ENCODE measurements at places on chromosomes 11 and 22.

- no peak for DNase-seq
Observed at GRCh38 chr11:71537537-71537936, 288 bp upstream of the KRTAP5-8 start.

- no peak for DNase-seq
Observed at GRCh38 chr11:12429155-12429554, 51.8 kb downstream of the PARVA start.

DNA sequence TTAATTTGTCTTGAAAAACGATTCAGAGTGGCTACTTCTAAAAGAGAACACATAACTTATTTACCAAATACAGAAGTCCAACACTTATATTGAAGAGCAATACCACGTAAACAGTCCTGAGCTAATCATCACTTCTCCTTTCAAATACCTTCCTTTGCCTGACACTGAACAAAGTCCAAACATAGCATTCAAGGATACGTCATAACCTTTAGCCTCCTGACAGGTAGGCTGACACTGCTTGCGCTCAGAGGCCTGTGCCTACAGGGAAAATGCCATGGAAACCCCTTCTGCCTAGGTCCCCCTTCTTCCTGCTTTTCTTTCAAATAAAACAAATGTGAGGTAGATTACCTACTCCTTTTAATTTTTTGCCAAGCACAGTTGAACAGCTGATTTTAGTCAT, 510.0 kb downstream of the INSC start:
- DNase-seq, result no peak

DNA sequence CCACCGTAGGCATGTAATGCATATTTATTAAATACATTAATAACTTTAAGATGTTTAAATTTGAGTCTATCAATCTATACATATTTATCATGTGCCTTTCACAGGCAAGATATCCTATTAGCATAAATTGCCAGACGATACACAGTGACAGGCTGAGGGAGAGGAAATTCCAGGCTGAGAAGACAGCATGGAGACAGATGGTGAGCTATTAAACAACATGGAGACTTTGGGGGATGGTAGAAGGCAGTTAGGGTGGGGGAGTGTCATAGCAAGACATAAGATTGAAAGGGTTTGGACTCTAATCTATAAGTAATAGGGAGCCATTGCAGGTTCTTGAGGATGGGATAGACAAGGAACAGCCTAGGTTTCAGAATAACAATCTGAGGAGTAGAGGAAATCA, 138.5 kb downstream of the NXPE2 start:
- no peak for DNase-seq

- DNase-seq, result no peak
Observed at GRCh38 chr22:49532869-49533802, 294.5 kb downstream of the BRD1 start.

GRCh38 chr22:20354238-20354975, 34.5 kb upstream of the DGCR6L start:
- no peak for DNase-seq
